GM13977 (cell line): ENCODE measurements at places on chromosomes 4 and X.

GRCh38 chrX:132532097-132532496 is 43.3 kb upstream of the MBNL3 start:
- no peak for DNase-seq

- peak; percentile 50 for DNase-seq
Observed at GRCh38 chrX:53481816-53482465, 47.8 kb upstream of the HSD17B10 start.

DNA sequence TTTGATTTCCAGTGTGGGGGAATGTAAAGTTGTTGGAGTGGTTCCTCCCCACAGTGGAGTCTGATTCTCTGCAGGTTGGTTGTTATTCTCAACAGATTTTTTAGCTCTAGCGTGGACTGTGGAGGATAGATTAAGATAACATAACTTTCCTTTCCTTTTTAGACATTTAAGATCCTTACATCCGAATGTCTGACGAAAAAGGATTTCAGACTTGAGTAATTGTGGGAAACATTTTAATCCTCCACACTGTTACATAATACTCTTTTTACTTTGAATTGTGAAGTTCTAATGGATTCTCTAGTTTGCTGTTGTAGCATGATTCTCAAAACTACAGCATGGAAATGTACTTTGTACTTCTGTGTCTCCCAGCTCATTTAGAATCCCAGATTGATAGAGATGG is 107.8 kb downstream of the ARHGAP10 start:
- no peak for DNase-seq

- no peak for DNase-seq
Observed at GRCh38 chrX:19805046-19805690, 82.2 kb downstream of the SH3KBP1 start.

GRCh38 chrX:16240231-16240905 is 73.1 kb downstream of the MAGEB17 start:
- DNase-seq, result no peak
